ENCODE measurements at places on chromosomes 4 and X.

DNA sequence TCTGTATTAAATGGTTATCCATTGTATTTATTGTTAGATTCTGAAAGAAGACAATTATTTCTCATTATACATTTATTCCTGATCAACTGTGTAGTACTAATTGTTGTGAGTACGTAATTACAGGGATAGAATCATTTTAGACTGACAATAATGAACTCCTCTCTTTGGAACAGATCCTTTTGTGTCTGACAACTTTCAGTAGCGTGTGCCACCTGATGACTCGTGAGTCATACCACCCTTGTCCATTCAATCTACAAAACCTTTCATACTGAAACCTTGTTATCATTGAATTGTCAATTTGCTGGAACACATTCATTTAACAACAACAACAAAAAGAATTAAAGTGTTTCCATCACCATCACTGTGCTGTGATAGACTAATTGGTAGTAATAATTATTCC lies 602.7 kb upstream of the PCDH7 start:
- no peak for DNase-seq

GRCh38 chr4:183532821-183533220 lies 28.0 kb downstream of the ING2 start:
- DNase-seq = no peak

DNA sequence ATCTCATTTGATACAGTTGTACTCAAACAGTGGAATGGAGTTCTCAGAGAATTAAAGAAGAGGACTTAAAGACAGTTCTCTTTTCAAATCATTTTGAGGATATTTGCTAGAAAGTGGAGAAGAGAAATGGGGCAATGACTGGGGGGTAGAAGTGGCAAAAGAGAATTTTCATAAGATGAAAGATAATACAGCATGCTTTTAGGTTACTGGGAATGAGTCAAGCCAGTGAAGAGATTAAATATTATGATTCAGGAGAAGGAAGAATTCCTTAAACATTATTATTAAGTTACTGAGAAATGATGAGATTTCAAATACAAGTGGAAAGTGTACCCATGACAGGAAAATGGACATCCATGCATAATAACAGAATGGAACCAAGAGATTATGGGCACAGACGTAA lies 219.0 kb upstream of the DKK2 start:
- DNase-seq = no peak

- DNase-seq = peak; percentile 5
Observed at GRCh38 chr4:113574636-113575103, 186.9 kb downstream of the CAMK2D start.

DNA sequence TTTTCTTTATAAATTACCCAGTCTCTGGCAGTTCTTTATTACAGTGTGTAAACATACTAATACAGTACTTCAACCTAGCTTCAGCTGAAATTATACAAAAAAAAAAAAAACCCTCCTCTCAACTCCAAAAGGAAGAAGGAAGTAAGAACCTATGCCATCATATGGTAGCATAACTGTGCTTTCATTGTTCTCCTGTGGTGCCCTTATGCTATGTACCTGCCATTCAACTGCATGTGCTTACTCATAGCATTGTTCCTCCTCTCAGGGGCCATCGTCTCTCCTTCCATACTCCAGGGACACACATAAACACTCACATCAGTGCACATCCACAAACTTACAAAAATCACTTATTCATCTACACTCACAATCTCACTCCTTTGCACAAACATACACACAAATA lies 470.1 kb upstream of the HS3ST1 start:
- DNase-seq = no peak

Data from brain pericyte (primary cell).